SHP77 (cell line): ENCODE measurements at places on chromosomes 5 and 9.

- no peak for DNase-seq
Observed at GRCh38 chr9:20480249-20480648, 142.1 kb downstream of the MLLT3 start.

GRCh38 chr5:75023368-75024159 lies 28.8 kb downstream of the GCNT4 start:
- no peak for DNase-seq

GRCh38 chr9:72129271-72130156 lies 19.7 kb upstream of the GDA start:
- no peak for DNase-seq

GRCh38 chr9:87201351-87201751 lies 254.0 kb upstream of the GAS1 start:
- DNase-seq = no peak

- DNase-seq = no peak
Observed at GRCh38 chr9:79692857-79693571, 121.2 kb downstream of the TLE4 start.

GRCh38 chr5:139877129-139877597 lies 81.6 kb downstream of the PSD2 start:
- no peak for DNase-seq

DNA sequence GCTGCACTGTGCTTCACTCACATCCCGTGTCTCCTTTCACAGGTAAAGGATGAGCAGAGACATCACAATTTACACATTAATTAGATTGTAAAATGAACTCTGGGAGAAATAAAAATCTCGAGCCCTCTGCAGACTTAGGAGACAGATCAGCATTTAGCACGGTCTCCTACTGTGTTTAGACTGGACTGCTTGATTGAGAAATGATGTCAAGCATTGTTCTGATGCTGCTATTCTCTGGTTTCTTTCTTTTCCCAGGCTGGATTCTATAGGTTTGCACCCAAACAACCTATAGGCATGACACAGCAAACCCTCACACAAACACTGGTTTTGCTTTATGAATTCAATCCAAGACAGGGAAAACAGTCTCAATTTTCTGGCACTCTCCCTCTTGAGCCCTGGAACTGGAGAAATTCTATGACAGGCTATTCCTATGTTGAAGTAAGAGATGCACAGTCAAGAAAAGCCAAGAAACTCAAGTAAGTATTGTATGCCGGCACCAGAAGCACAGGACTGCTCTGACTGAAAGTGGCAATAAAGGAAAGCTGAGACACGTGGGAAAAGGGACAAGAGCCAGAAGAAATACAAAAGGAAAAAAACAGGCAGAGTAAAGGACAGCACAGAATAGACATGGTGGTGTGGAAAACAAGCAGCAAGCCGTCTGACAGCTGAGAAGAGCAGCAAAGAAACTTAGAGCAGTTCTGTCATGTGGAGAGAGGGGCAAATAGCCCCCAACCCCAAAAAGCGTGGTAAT lies 24.8 kb upstream of the ERAP2 start:
- no peak for DNase-seq

- no peak for DNase-seq
Observed at GRCh38 chr5:14252793-14253192, 109.7 kb downstream of the TRIO start.

DNA sequence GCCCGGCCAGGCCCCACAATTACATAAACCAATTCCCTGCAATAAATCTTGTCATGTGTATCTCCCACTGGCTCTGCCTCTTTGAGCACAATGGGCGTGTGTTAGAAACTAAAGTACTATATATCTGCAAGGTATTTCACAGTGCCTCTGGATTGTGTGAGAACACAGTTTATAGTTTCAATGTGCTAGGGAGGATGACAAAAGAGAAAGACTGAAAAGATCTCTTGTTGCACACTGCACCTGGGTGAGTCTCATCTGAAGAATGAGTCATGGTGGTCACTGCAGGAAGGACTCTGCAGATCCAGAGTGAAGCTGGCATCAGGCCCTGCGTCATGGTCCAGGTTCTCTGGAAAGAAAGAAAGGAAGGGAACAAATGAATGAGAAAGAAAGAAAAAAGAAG lies 20.7 kb upstream of the CTSV start:
- no peak for DNase-seq

DNA sequence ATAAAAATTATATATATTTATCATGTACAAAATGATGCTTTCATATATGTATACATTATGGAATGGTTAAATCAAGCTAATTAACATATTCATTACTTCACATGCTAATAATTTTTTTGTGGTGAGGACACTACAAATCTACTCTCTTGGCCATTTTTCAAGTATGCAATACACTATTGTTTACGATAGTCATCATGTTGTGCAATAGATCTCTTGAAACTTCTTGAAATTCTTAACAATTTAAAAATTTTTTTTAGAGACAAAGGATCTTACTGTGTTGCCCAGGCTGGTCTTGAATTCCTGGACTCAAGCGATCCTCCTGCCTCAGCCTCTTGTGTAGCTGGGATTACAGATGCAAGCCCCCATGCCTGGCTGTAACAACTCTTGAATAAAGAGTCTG lies 45.2 kb upstream of the SHOC1 start:
- DNase-seq = no peak

GRCh38 chr5:113162208-113162607 lies 185.6 kb downstream of the DCP2 start:
- DNase-seq = no peak

DNA sequence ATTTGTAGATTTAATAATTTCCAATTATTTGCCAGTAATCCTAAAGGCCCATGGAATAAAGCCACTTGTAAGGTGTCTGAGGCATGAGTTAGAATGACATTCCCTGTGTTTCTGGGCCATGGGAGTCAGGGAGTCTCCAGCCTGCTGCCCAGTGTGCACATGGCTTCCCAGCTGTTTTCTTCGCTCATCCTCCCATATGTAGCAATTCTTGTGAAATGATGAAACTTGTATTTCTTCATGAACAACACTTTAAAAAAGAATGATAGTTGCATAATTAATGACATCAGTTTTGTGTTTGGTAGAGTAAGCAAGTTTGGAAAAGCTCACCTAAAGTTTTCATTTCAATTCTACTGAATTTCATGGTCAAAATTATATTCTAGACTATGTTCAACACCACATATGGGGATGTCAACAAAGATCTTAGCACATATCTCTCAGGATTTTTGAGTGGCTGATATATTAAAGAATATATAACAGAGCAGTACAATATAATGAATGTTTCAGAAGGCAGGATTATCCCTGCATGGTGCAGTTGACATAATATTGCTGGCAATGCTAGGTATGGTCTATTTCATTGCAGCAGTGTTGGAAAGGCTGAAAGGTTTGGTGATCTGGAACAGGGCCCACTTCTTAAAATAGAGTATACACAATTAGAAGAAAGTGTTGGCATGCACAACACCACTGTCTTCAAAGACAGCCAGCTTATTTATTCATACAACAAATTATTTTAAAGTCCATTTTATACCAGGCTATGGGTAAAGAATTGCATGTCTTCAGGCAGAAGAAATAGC lies 44.7 kb downstream of the GRIN3A start:
- no peak for DNase-seq

DNA sequence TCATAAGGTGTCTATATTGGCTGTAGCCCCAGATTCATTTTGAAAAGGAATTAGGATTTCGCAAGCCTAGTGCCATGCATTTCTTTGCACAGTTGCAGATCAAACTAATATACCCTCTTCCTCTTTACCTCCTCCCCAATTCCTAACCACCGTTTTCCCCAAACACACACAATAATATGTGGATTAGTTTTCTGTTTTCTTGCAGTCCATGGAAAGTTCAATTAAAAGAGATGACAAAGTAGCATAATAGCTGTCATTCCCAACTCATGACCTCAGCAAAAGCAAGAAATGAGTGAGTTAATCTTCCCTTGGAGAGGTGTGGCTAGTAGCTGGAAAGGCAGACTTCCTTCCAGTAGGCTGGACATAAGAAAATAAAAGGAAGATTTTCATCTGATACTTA lies 349.1 kb downstream of the TMEM232 start:
- DNase-seq = no peak

DNA sequence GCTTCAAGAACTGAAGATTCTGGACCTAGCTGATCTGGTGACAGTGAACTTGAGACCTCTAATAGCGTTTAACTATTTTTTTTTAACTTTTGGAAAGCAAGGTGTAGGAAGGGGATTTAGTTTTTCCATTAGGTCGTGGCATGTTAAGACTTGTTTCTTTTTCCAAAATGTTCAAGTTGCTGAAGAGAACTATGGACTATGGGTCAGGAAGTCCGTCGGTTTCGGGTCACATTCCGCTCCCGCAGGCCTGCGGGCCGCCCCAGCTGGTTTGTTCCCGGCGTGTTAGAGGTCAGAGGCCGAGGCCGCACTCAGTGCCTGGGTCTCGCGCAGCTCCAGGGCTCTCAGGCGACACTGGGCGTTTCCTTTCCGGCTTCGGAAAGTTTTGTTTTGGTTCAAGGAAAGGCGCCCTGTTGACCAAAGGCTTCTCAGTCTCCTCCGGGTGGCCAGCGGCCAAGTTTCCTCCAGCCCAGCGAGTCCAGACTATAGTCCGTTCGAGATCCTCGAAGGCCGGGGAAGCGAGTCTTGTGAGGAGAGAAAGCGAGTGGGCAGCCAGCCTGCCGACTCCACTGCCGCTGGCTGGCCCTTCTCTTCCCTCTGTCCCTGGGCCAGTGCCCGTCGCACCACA lies 586 bp upstream of the FCHO2 start:
- DNase-seq = peak; percentile 65

DNA sequence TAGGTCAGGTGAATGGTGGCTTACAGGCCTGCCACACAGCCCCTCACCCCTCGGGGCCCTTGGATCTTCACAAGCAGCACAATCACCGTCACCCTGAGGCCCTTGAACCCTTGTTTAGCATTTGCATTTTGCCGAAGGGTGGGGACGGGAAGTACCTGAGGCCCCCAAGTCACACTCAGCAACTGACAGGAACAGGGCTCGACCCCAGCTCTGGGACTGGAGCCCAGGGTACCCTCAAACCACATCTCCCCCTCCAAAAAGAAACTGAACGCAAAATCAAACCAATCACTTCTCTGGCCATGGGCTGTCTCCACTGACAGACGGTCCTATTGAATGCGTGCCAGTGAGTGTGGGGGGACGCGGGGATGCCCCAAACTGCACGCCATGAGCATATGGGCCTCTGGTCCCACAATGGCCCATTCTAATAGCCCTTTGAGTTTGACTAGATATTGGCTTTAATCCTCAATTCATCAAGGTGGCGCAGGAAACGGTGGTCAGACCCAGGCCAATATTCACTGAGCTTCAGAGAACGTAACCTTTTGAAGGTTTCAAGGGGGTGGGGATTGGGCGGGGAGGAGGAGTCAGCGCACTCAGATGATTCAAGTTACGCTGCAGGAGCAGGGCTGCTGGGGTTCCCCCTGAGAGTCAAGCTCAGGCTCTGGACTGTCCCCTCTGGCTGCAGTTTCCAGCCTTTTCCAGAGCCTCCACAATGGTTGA lies 176.0 kb downstream of the DAB2IP start:
- no peak for DNase-seq

DNA sequence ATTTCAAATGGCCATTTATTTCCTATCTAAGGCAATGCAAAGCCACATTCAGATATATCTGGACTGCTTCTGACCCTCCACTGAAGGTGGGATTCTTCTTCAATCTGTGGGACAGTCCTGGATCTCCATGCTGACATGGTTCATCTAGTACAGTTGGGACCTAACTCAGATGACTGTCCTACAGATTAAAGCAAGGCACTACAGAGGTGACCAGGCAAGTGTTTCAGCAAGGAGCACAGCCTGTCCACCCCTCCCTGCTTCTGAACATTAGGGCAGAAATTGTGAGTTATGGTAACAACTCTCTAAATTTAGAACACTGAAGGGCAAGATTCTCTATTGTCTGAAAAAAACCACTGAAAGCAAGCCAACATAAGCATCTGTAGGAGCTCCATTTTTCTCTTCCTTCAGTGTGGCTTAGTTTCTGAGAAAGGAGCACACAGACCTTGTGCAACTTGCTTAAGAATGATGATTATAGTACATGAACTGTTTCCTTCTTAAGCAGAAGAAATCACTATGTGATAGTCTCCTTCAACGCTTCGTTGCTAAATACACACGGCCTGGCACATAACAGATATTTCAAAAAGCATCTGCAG lies 62.9 kb upstream of the BARX1 start:
- no peak for DNase-seq

DNA sequence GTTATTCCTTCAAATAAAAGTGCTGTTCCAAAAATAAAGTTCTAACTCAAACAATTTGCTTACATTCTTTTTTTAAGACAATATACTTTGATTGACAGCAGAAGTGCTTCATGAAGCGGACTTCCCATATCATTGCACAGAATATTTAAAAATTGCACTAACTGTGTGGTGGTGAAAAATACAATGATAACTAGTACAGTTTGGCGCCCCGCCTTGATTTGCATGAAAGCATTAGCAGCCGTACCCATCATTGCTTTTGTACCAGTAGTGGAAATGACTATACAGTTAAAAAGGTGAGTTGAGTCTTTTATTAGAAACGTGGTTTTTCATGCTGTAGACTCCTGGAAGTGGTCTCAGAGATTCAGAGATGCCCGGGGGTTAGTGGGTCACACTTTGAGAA lies 69.5 kb upstream of the MAP3K1 start:
- no peak for DNase-seq

- no peak for DNase-seq
Observed at GRCh38 chr9:90029386-90029785, 424.6 kb downstream of the GADD45G start.

DNA sequence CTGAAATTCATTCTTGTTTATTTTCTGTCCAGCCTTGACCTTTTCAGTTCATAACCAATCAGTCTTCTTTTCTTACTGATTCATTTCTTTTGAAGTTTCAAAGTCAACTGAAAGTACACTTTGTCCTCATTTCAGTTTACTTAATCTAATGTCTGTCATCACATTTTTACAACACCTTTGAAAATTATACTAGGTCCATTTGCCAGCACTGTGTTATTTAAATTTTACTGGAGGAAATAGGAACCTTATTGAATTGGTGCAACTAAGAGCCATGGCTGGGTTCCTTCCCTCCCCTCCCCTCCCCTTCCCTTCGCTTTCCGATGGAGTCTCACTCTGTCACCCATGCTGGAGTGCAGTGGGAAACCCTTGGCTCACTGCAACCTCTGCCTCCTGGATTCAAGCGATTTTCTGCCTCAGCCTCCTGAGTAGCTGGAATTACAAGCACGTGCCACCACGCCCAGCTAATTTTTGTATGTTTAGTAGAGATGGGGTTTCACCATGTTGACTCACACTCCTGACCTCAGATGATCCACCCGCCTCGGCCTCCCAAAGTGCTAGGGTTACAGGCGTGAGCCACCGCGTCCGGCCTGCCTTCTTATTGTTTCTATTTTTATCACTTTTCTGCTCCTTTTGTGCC lies 6.3 kb downstream of the RMI1 start:
- DNase-seq = no peak

DNA sequence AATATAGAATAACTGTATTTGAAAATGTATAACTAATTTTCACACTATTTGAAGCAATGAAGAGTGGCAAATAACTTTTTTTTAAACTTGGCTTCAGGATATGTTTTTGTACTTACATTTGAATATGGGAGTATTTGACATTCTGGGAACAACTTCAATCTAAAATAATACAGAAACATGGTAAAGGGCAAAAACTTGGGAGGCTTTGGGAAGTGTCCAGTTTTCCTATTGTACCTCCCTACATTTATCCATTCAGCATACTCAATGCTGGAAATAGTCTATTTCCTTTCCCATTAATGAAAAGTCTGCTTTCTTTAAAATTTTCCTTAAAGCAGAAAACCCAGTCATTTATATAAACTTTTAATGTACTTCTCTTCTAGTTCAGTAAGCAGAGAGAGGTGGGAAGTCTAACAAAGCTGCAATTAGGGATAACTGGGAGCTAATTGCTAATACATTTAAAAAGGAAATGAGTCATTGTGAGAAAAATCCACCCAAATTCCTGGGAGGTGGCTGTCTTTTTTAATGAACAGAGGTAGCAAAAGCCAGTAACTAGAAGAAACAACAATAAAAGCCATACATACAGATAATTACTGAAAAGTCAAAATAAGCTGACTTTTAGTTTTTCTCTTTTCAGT lies 128.8 kb downstream of the FBN2 start:
- DNase-seq = no peak
